ENCODE measurements at places on chromosomes 3 and 15. TPM values are rescaled to one million over a fixed set of nuclear protein-coding genes. Genes with fewer than 3 reads are reported as not detected.
A peak's percentile ranks its signal among the peaks of the same experiment; 100 is the strongest.

GRCh38 chr3:32910954-32911353 is 40.5 kb upstream of the CCR4 start:
- H3K27ac ChIP-seq = no peak overlapping the region
- no peak for DNase-seq
- no peak overlapping the region for H3K4me3 ChIP-seq
- H3K4me1 ChIP-seq = peaks cover 3% of the 10 kb centered on the region
- peaks cover 2% of the 10 kb centered on the region for H3K36me3 ChIP-seq

DNA sequence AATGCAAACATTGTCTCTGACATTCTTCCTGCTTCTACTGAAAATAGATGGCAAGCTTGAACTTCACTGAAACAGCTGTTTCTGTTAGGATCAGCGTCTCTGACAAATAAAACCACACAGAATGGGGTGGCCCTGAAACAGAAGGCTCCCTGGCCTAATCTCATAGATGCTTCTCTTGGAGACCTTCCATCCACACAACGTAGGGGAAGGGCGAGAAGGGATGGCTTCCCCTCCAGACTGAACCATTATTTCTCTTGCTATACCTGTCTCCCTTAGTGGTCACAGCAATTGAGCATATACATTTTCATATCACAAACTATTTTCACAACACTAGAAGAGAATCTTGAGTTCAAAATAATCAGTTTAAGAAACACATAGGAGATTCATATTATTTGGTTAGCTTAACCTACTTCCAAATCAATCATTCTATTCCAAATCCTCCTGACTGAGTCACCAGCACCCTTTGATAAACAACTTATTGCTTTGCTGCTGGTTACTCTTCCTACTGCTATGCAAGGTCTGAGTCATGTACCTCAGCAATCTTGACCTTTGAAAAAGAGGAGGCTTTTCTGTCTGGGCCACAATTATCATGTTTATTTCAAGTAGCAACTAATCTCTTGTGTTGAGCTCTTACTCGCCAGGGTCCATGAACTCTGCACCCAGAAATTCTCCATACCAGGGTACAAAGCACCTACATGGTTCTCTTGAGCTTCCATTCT is 45.5 kb downstream of the CBLB start:
- H3K27ac ChIP-seq = peak overlapping the region; percentile 85
- peaks cover 64% of the 10 kb centered on the region for H3K36me3 ChIP-seq
- peak overlapping the region; percentile 31 for H3K4me3 ChIP-seq

DNA sequence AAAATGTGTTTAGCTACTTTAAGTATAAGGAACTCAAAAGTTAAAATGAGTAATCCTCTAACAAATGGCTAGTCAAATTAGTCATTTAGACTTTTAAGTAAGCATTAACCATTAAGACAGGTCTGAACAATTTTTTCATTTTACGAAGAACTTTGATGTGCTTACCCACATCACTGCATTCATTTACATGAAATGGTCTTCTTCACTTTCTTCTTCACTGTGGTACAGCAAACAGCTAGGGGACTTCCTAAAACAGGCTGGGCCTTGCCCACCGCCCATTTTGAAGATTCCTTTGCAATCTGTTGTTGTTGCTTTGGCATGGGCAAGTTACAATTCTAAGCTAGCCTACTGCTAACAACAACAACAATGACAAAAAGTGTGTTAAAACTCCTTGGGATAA is 67.4 kb downstream of the CBLB start:
- DNase-seq = no peak
- peak overlapping the region; percentile 67 for H3K27ac ChIP-seq
- H3K36me3 ChIP-seq = peaks cover 53% of the 10 kb centered on the region
- H3K4me3 ChIP-seq = no peak overlapping the region
- H3K4me1 ChIP-seq = peaks cover 69% of the 10 kb centered on the region
- no peaks in the 10 kb centered on the region for H3K27me3 ChIP-seq

DNA sequence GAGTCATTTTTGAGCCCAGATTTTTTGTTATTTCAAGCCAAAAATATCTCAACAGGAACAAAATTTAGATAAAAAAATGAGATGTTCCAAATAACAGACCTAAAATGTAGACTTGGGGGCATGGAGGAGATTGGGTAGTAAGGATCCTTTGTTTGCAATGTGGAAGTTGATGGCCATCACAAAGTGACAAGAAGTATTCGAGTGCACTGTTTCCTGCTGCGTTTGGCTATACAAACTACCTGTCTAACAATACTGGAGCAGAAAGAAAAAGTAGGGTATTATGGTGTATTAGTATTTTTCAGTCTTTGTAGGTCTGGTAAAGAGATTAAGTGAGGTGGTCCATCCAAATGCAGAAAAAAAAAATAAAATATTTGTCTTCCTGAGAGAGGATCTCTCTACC is 284.2 kb downstream of the C3orf38 start:
- H3K4me1 ChIP-seq = no peaks in the 10 kb centered on the region
- H3K4me3 ChIP-seq = no peak overlapping the region
- no peaks in the 10 kb centered on the region for H3K27me3 ChIP-seq
- H3K27ac ChIP-seq = no peak overlapping the region

DNA sequence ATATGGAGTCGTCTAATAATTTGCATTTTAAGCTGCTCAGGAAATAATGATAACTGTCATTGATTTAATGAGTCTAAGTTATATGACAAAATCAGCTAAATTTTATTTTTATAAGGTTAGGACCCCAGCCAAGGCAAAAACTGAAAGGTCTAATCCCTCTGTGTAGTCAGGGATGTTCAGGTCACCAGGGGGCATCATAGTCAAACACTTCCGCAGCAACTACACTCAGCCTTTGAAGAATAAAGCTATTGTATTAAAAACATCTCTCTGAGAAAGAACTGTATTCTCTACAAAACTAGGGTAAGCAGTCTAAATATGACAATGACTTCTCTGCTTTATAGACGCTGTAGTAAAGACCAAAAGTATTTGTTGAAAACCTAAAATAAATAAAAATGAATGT is 15.0 kb downstream of the INTS14 start:
- no peak overlapping the region for H3K4me3 ChIP-seq
- no peaks in the 10 kb centered on the region for H3K27me3 ChIP-seq
- peaks cover 23% of the 10 kb centered on the region for H3K36me3 ChIP-seq
- H3K27ac ChIP-seq = no peak overlapping the region
- peaks cover 3% of the 10 kb centered on the region for H3K4me1 ChIP-seq

TRIM42 gene
- not detected for total RNA-seq

FAM3D gene
- total RNA-seq = not detected

Measured in activated CD8-positive, alpha-beta memory T cell treated with anti-CD3 and anti-CD28 coated beads, Interleukin-2, amount 10 ng/mL, durations not matched to agents 7 days and 5 days (primary cell).